ENCODE measurements at places on chromosomes 16 and 17.

GRCh38 chr17:36944553-36944952, 4.2 kb upstream of the AATF start:
- no peak for DNase-seq

- no peak for DNase-seq
These were observed 21.2 kb downstream of the MTHFSD start for GRCh38 chr16:86533767-86534351.

DNA sequence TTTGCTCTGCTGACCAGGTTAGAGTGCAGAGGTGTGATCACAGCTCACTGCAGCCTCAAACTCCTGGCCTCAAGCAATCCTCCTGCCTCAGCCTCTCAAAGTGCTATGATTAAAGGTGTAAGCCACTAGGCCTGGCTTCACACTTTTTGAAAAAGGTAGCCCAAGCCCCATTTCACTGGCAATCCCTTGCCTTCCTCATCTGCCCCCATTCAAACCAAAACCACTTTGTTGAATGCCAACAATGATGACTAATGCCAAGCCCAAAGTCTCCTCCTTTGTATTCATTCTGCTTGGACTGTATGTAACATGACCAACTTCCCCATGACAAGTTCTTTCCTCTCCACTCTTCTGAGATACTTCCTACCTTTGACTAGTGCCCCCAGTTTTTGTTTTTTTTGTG, 33.1 kb downstream of the N4BP1 start:
- DNase-seq, result no peak

DNA sequence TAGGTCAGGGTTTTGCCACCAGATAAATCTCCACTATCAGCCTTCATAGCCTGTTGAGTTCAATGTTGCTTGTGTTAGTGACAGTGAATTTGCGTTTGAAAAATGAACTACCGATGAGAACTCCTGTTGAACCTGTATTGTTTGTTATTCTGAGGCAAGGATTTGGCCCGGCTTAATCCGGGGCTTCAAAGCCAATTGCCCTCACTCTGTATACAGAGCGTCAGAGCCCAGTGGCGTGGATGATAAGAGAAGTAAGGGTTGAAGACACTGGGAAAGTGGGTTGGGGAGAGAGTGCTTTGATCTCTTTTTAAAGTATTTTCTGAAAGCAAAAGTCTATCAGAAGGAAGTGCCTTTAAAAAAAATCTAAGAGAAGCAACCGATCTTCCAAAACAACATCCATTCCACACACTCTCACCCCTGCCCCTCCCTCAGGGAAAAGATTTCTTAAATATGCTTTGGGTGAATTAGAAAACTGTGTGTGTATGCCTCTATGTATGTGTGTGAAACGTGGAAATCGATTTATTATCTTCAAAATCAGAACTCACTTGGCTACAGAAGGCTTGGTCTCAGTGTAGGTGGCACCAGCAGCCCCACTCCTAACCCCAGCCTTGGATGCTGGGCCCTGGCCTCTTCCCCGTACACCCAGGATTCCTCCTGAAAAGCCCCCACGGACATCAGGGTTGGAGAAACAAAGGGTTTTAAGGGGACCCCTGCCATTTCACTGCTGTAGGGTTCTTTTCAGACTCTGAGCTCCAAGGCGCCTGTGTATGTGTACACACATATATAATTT, 8.8 kb downstream of the TBX4 start:
- DNase-seq, result no peak

GRCh38 chr17:47663912-47664623, 14.3 kb downstream of the KPNB1 start:
- peak; percentile 48 for DNase-seq

DNA sequence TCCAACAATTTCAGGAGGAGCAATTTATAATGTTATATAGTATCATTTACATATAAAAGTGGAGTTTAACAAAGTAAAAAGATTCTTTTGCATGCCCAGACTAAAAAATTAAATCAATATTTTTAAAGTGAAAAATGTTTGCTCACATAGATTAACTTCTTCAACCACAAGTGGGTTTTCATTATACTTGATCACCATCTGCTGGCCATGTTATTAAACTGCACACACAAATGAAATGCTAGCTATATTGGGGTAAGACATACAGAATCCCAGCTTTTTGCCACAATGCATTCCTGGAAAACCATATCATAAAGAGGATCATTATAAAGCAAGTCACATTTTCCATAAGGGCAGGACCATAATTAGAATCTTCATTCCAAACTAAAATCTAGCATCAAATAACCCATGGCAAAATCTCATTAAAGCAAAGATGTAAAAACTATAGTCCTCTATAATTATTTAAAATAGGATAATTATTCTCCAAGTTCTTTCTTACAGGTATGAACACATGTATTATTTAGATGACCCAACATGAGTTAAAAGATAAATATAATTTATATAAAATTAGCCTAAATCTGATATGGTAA, 26.3 kb downstream of the CEP112 start:
- peak; percentile 66 for DNase-seq

- DNase-seq, result no peak
These were observed 2.5 kb upstream of the AKAP10 start for GRCh38 chr17:19979917-19980770.

GRCh38 chr17:38465391-38466345, 37.4 kb downstream of the ARHGAP23 start:
- DNase-seq, result peak; percentile 81

DNA sequence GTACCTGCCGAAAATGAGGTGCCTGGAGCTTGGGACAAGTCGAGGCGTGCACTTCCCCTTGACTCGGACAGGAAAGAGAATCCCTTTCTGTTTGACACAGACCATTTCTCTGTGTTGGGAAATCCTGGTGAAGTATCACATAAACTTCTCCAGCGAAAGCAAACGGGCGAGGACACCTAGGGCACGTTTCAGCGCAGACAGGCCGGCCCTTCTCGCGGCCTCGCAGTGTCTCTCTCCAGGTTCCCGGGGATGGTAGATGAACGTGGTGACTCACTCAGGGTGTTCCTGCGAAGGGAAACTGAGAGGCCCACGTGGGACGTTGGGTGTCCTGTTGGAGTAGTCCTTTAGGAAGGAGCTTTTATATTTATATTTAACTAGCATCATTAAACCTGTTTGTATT, 36.3 kb upstream of the ZNF750 start:
- DNase-seq, result no peak

DNA sequence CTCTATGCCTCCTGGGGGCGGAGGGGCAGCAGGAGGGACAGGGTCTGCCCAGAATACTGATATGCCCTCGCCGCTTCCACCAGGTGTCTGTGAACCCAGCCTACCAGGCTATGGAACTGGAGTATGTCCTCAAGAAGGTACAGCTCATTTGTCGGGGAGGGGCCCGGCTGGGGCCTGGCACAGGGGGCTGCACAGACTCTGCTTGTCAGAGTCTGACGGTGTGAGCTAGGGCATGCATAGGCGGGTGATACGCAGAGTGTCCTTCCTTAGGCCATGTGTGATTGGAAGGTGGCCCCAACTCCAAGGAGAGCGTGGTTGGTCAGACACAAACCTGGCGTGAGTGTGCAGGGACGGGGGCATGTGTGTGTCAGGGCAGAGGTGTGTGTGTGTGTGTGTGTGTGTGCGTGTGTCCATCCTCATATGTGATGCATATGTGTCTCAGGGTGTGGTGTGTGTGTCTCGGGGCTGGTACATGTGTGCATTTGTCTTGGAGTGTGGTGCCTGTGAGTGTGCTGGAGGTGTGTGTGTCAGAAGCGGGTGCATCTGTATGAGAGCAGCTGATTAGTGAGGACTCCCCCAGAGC, 7.0 kb downstream of the CHAD start:
- no peak for DNase-seq

- DNase-seq, result no peak
These were observed 8.6 kb downstream of the HIC1 start for GRCh38 chr17:2063261-2064146.

GRCh38 chr17:77319211-77320043, 178.7 kb downstream of the SEC14L1 start:
- peak; percentile 88 for DNase-seq

DNA sequence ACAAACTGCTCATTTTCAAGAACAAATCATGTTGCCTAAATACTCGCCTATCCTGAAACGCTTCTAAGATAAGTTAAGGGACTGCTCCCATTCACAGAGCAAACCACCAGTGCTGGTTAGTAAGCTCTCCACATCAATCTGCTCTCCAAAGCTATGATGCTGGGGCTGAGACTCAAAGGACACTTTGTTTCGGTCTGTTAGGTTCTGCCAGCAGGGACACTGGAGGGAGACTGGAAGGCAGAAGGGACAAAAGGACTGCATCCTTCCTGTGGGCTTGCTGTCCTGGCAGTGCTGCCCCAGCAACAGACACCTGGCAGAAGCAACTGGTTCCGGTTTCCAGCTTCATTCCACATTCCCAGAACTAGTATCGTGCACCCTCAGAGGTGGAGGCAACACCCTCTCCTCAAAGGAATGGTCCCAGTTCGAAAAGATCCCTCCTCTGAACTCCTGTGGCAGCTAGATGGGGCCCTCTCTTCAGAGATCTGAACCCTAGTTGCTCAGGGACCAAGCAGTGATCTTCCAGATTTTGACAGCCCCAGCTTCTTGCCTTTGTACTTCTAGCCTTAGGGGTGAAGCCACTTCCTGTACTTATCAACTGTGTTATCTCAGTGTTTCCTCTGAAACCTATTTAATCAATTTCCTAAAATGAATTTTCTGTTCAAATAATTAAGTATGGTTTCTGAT, 73.4 kb upstream of the GSG1L start:
- no peak for DNase-seq

DNA sequence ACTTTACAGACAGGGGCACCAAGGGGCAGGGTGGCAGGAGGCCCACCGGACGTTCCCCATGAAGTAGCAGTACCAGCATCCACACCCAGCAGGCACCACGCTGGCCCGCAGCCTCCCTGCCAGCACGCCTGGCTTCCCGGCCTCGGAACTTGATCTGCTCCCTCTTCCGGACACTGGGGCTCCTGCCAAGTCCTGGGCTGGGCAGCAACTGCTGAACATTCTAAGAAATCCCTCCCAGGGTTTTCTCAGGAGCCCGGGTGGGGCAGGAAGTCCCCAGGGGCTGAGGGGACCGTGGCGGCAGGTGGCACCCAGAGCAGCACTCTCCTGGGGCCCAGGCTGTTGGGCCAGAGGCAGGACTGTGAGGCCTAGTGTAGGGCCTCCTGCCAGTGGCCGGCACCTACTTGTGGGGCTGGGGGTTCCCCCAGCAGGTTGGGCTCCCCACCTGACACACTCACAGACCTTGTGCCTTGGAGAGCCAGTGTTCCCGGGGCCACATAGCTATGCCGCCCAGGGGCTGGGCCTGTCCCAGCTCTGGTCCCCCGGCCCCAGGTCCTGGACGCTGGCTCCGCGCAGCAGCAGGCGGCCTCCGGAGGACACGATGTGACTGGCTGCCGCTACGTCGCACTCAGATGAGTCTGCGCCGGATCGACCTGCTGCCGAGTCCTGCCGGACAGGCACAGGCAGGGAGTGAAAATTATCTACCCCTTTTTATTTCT, 86.2 kb upstream of the CBX4 start:
- no peak for DNase-seq

DNA sequence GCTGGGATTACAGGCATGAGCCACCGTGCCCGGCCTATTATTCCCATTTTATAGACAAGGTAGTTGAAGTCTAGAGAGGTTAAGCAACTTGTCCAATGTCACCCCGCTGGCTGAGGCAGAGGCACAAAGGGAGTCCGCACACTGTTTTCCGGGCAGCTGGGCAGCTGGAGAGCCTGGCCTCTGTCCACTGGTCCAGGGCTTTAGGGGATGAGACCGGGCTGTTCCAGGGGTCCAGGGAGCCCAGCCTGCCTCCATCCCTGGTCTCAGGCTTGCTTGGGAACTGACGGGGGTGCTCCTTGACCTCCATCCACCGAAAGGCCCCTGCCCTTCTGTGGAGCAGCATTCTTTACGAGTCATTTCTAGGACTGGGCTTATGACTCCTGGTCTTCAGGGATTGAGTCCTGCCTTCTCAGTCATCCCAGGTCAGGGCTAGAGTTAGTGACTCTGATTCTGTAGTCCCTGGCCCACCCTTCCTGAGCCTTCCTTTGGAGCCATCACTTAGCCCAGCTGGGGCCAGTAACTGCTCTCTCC, 37.5 kb downstream of the SOCS3 start:
- peak; percentile 22 for DNase-seq

- no peak for DNase-seq
These were observed 717.2 kb downstream of the WWOX start for GRCh38 chr16:78816499-78817195.

DNA sequence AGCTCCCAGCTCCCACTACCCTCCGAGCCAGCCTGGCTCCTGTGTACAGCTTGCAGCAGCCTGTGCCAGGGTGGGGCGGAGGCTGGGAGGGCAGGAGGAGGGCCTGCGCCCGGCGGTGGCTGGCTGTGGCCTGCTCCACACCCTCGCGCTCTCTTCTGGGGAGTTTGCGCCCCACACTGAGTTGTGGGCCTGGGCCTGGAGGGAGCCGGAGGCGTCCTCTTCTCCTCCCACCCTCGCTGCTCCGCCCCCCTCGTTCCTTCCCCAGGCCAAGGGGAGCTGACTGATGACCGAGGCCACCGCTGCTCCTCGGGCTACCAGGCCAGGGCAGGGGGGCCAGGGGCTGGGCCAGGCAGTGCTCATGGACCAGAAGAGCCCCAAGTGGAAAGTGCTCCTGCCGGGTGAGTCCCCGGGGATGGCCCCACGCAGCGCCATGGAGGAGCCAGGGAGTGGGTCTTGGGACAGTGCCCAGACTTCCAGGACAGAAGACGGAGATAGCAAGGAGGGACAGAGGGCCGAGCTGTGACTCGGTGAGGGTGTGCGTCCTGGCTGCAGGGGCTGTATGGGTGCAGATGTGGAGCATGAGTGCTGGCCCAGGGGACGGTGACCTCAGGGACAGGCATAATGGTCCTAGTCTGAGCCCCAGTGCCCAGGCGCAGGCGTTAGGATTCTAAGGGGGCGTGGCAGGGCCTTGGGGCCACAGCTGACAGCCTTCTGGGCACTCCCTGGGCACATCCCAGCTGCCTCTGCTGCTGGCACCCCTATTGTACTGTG, 242.1 kb upstream of the GSE1 start:
- peak; percentile 45 for DNase-seq

GRCh38 chr17:4161967-4162305, 18.9 kb downstream of the CYB5D2 start:
- DNase-seq, result no peak

DNA sequence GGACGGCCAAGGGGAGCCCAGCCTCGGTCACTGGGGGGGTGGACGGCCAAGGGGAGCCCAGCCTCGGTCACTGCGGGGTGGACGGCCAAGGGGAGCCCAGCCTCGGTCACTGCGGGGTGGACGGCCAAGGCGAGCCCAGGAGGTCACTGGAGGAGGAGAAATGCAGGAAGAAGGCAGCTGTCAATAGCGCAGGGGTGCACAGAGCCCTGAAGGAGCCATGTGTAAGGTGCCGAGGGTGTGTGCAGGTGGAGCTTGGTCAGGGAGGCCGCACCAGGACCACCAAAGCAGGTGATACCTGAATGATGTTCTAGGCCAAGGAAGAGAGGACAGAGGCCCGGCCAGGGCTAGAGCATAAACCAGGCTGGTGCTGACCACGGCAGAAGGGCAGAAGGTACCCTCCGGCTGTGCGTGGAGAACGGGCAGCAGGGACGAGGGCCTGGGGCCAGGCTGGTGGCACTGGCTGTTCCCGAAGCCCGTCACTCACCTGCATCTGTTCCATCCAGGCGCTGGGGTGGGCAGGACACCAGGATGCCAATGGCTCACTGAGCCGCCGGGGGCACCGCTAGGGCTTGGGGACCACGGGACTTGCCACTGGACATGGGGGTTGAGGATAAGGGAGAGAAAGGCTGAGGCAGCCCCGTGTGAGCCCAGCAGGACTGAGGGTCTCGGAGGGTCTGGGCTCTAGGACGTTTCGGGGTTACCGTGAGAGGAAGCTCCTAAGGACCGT, 5.9 kb upstream of the CCDC57 start:
- DNase-seq, result no peak

- DNase-seq, result no peak
These were observed 6.6 kb upstream of the HEXIM2 start for GRCh38 chr17:45155029-45155428.
